ENCODE measurements at places on chromosomes 7 and 10.
A peak's percentile ranks its signal among the peaks of the same experiment; 100 is the strongest.

DNA sequence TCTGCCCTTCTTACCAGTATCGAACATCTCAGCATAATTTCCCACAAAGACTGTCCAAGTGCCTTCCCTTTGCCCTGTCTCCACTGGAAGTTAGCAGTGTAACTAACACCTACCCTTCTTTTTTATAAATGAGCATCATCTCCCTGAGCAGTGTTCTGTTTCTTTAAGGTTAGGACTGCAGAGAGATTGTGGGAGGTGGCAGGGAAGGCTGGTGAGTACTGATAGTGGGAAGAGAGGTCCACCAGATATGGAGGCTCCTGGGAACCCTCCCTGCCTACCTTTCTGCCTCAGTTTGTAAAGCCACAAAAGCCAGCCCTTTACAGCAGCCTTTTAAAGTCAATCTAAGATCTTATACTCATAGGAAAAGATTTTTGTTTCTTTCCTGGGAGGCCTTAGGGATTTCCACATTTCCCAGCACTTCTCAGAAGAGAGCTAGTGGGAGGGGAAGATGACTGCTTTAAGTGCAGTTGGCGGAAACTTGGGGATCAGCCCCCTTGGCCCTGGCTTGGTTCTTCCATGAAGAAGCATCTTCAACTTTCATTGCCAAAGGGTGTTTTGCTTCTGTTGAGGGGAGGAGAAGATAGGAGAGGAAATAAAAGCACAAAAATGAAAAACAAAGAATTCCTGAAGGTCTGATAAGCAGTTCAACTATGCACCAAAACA lies 36.6 kb upstream of the CALD1 start:
- DNase-seq: no peak

DNA sequence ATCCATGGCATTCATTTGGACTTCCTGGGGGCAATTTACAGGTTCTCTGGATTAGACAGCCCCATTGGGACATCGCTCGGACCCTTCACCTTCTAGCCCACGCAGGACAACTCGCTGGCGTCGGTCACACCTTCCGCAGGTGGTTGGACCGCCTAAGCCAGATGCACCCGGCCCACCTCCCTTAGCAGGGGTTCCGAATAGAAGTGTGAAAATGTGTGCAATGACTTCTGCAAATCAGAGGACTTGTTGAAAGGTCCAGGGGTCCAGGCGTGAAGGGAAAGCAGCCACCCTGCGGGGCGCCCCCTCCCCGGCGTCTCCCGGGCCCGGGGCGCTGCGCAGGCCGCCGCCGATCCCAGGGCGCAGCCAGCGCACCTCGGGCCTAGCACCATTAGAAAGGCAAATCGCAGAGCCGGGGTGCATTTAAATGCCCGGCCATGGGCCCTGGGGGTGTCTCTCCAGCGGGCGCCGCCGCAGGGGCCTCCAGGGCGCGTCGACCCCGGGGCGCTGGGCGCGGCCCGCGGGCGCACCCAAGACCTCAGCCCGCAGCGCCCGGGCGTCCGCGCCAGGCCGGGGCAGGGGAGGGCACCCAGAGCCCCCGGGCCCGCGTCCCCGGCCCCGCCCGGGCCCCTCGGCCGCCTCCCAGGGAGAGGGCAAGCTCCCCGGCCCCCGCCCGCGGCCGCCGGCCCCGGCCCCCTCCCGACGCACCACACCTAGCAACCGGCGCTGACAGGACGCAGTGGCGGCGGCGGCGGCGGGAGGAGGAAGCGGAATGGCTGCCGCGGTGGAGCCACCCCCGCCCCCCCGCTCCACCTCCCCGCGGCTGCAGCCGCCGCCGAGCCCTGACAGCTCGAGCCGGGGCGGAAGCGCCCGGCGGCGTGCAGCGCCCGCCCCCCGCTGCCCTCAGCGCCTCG lies 1.2 kb downstream of the JAZF1 start:
- DNase-seq: peak; percentile 48

DNA sequence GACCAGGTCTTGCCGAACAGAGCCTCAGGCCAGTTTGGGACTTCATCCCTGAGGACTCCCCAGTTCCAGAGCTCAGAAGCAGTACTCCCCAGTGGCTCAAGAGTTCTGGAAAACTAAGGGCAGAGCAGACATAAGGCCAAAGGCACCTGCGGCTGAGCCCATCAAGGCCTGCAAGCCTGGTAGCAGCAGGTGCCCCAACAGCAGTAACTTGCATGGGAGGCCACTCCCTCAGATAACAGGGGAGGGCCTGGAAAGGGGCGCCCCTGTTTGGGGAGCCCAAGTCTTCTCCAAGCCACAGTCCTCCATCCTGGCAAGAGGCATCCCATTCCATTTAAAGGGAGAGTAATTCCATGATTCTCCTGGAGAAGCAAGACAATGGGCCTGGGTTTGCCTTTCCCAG lies 13.0 kb downstream of the POLL start:
- no peak for DNase-seq

- no peak for DNase-seq
These were observed 85.8 kb upstream of the LRRC18 start for GRCh38 chr10:49025347-49025983.

DNA sequence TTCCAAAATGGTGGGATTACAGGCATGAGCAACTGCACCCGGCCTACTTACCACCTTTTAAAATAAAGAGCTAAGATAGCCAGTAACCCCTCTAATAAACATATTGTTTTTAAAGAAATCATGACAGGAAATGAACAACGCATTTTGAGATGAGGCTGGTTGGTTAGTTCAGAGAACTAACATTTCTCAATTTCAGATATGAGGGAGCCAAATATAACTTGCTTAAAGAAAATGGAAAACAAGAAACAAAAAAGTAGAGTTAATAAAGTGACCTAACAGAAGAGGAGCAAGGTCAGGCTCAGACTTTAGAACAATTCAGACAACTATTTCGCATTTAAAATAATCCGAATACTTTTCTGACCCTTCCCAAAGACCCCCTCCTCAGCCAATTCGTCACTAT lies 254.9 kb upstream of the PHF14 start:
- DNase-seq: no peak
